ENCODE measurements at places on chromosomes 6 and 20.

DNA sequence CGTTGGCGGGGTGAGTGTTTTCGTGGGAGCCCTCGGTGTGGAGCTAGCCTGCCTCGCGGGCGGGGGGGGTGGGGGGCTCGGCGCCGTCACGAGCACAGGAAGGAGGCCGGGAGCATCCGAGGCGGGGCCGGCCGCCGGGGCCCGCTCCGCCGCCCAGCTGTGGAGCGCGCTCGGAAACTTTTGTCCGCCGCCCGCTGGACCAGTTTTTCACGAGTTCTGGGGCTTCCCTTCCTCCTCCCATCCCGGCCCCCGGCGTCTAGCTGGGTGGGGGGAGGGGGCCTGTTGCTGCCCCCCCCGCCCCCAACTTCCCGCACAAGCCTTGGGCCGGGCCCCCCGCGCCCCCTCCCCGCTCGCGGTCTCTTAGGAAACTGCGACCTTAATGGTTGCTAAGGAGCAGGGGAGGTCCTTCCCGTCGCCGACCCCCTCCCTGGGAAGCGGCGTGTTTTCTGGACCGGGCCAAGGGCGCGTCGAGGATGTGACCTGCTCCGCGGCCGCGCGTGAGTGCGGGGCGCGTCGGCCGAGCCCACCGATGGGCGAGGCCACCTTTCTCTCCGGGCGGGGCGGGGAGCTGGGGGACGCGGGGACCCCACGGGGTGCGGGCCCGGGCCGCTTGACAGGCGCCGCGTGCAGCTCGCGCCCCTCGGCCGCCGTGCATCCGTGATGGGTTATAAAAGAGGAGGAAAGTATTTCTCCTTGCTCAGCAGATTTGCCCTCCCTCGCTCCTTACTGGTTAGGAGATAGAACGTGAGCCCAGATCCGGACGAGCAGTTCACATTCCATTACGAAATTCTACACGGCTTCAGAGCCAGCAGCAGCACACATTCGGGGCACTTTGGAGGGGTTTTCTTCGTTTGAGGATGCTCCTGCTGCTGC, 1.4 kb downstream of the RREB1 start:
- DNase-seq, result peak; percentile 30

- DNase-seq, result no peak
These were observed 37.7 kb downstream of the ARHGAP18 start for GRCh38 chr6:129672341-129672682.

DNA sequence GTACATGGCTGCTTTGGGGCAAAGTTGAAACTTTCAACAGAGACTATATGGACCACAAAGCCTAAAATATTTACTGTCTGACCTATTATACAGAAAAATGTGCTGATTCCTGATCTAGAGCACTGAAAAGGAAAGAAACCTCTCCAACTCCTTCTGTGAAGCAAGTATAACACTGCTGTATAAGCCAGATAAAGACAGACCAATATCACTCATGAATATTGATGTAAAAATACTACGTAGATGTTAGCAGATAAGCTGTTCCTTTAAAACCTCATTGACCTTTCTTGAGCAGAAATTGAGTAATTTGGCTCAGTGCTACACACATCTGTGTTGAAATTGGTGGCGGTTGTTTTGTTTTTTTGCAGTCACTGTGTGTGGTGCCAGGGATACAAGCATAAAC, 69.9 kb upstream of the HDAC2 start:
- DNase-seq, result no peak

DNA sequence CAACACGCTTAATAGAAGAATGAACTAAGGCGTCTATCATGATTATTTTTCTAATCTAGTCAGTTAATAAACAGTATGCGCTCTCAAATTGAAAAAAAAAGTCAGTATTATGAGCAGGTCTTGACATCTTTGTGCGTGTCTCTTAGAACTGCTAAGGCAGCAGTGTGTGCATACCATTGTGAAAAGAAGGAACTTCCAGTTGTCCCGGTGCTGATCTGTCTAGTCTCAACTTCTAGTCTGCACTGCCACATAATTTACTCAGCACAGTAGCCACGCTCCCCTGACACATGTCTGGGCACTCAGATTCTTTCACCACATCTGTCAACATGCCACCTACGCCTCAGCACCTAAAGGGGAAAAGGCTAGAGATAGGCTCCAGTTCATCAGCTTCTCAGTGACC, 61.1 kb upstream of the SPDEF start:
- DNase-seq, result no peak

DNA sequence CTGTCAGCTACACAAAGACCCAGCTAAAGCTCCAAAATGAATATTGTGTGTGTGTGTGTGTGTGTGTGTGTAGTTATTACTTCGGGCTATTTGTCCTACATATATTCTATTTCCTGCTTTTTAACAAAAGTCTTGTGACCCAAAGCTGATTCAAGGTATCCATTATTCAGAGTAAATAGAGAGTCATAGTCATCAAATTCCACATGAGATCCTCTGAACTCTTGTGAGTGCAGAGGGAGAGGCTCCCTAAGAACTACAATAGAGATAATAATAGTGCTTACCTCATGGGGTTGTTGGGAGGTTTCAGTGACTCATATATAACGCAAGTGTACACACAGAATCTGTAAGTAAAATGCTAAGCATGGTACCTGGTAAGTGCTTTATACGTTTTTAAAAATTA, 95.6 kb upstream of the SHLD1 start:
- DNase-seq, result no peak

DNA sequence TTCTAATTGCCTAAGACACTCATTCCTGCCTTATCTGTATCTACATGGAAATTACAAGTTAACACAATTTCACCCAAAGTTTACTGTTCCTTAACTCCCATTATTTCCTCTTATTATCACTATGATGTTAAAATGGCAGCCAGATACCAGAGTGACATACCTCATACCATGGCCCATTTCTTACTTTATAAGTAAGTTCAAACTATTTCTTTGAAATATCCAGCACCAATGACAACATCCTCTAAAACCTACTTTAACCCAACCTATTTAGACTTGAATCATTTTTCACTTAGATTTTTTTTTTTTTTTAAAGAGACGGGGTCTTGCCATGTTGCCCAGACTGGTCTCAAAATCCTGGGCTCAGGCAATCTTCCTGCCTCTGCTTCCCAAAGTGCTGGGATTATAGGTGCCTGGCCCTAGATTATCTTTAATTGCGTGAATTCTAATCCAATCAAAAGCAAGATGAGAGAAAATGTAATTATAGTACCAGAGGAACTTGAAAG, 10.0 kb downstream of the REV3L start:
- no peak for DNase-seq

DNA sequence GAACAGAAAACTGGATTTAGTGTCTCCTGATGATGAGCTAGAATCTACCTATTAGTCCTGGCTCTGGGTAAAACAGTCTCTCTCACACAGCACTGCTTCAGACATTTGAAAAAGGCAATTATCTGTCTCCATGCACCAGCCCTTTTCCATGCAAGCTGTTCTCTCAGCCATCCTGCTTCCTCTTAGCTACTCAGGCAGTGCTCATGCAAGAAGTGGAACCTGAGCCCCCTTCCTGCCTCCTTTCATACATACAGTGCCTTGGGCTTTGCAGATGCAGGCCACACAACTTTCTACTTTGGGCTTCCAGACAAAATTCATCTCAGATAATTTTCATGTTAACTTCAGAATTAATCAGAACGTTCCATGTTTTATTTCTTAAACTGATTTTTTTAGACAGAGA, 151.3 kb downstream of the RALGAPA2 start:
- DNase-seq, result no peak

- no peak for DNase-seq
These were observed 58.5 kb downstream of the PCNA start for GRCh38 chr20:5061213-5061612.

DNA sequence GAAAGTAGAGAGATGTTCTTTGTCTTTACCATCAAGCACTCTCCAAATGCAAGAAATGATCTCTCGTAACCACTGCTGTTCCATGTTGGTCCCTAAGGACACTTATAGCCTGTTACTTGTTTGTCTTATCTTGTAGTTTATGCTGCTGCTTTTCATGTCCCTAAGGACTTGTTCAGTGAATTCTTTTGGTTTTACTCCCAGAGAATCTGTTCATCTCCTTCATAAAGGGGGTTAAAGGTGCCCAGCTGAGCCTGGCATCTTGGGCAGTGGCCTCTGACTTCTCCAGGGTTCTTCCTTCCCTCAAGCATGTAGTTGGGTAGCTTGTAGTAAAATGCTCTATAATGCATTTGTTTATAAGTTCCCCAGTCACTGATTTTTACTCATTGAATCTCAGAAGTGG, 864 bp upstream of the PKIG start:
- DNase-seq, result no peak

- DNase-seq, result no peak
These were observed 105.9 kb upstream of the PDE10A start for GRCh38 chr6:165768961-165769360.

GRCh38 chr6:5230081-5230480, 30.7 kb downstream of the LYRM4 start:
- DNase-seq, result no peak

DNA sequence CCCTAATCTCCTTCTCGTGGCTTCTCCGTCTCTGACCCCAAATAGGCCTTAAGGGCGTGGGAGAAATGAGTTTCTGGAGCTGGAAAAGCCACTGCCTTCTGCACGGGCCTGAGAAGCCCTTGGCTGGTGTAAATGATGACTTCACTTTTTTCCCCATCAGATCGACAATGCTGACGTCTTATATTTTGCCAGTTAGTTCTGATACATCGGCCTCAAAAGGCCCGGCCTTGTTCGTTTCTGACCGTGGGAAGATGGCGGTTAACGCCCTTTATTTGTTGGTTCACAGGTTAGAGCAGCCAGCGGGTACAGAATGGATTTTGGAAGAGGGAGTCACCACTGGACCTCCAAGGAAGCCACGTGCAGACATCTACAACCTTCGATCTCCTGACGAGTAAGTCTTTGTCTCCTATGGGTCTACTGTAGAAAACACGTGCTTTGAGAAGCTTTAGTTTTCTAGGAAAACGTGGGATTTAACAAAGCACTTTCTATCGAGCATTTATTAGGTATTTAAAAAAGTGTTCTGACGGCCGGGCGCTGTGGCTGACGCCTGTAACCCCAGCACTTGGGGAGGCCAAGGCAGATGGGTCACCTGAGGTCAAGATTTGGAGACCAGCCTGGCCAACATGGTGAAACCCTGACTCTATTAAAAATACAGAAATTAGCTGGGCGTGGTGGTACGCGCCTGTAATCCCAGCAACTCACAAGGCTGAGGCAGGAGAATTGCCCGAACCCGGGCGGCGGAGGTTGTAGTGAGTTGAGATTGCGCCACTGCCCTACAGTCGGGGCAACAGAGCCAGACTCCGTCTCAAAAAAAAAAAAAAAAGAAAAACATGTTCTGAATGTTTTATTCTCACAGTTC, 1.2 kb upstream of the ZNFX1 start:
- DNase-seq, result peak; percentile 36

DNA sequence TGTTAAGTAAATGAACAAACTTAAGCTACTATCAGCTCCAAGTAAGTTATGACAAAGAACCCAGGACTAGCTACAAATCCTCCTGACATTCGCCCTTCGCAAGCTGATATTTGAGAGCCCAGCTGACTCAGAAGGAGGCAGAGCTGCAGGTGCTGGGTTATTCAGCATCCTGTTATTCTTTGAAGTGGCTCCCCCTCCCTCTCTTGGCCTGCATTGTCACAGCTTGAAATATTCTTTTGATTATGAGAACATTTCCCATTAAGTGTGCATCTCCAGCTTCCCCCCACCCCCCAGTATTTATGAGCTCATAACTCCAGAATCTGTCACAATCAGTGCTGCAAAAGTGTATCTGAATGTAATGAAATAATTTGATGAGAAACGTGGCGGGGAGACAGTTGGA, 78.8 kb upstream of the RALY start:
- DNase-seq, result peak; percentile 6

DNA sequence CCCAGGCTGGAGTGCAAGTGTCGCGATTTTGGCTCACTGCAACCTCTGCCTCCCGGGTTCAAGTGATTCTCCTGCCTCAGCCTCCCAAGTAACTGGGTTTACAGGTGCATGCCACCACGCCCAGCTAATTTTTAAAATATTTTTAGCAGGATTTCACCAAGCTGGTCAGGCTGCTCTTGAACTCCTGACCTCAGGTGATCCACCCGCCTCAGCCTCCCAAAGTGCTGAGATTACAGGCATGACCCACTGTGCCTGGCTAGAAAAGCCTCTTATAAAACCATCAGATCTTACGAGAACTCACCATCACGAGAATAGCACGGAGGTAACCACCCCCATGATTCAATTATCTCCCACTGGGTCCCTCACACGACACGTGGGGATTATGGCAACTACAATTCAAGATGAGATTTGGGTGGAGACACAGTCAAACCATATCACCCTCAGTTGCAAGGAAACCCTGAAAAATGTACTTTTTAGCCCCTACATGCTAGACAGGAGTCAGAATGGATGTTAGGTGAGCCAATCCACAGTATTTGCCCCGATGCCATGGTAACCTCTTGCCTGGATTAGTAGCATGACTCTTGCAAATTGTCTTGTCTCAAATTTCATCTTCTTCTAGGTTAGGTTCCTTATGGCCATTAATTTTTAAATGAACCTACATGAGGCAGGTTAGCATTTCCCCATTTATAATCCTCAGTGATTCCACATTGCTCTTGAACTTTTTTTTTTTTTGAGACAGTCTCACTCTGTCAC, 17.1 kb upstream of the SASH1 start:
- DNase-seq, result no peak

DNA sequence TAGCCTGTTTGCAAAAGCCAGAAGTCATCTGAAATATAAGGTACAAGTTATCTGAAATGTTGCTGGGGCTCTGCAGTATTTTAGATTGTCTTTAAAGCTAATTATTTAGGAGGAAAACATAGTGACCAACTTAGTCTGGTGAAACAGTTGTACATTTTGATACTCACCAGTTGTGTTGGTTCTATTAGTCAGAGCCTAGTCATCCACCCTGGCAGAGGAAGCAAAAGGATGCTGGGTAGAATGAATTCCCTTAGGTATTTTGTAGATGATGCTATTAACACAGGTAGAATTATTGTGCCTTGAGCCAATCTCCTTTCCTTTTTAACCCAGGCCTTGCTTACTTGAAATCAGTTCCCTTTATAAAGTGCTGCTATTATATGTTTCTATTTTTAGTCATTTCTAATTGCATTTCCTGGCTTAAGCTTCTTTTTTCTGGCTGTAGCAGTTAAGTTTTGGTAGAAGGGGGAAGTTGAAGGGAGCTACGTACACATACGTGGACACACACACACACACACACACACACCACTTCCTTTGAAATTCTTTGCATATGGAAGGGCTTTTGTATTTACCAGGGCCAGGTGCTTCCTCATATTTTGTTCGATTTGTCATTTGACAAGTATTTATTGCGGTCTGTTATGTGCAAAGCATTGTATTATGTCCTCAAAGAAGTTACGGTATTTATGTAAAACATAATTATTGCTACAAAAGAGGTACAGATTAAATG, 82.4 kb downstream of the RTN4IP1 start:
- DNase-seq, result no peak

DNA sequence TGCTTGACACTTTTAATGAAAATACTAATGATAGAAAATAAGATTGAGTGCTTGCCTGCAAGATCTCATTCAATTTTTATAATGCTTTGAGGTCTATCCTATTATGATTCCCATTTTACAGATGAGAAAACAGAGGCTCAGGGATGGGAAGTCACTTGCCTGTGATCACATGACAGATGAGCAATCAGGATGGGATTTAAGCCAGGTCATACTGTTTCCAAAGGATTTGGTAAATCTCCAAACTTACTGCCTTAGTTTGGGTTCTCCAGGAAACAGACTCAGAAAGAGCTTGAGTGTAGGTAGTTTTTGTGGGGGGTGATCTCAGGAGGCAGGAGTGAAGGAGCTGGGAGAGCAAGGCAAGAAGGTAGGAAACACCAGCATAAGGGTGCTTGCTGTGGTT, 456.3 kb downstream of the MAFB start:
- no peak for DNase-seq

- no peak for DNase-seq
These were observed 60.1 kb upstream of the OGFRL1 start for GRCh38 chr6:71228461-71229041.

- no peak for DNase-seq
These were observed 120.3 kb upstream of the RALGAPA2 start for GRCh38 chr20:20832715-20833114.

Measured in stimulated activated CD4-positive, alpha-beta T cell treated with anti-CD3 and anti-CD28 coated beads, Interleukin-12 subunit alpha, Interleukin-12 subunit beta, amount 100 ng/mL, for 4 hours (primary cell).